Common myeloid progenitor, CD34-positive (primary cell): ENCODE measurements at places on chromosomes 12 and 14.

- no peaks in the 10 kb centered on the region for H3K27me3 ChIP-seq
- no peaks in the 10 kb centered on the region for H3K4me1 ChIP-seq
- no peak overlapping the region for H3K4me3 ChIP-seq
- no peak for DNase-seq
- H3K27ac ChIP-seq = no peak overlapping the region
These were observed 12.0 kb downstream of the FUT8 start for GRCh38 chr14:65424531-65424930.

DNA sequence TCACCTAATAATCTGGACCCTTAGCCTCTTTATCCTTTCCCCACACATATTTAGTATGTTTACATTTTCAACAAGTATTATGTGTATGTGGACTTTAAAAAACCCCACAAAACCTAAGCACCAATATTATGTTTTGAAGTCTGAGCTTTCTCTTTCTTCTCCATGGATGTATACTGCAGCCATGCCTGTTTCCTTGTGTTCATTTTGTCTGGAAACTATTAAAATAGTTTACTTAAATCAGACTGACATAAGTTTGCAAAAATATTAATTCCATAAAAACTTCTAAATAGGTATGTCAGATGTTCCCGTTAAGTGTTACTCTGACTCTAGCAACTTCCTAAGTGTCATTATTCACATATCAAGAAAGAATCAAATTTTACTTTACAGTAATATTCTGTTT lies 2.9 kb downstream of the HIGD1C start:
- H3K4me1 ChIP-seq = no peaks in the 10 kb centered on the region
- DNase-seq = no peak
- no peaks in the 10 kb centered on the region for H3K36me3 ChIP-seq
- no peaks in the 10 kb centered on the region for H3K27me3 ChIP-seq

- H3K4me3 ChIP-seq = no peak overlapping the region
- no peak overlapping the region for H3K27ac ChIP-seq
- H3K36me3 ChIP-seq = no peaks in the 10 kb centered on the region
- H3K4me1 ChIP-seq = peaks cover 11% of the 10 kb centered on the region
These were observed 37.0 kb upstream of the MED13L start for GRCh38 chr12:116314477-116314876.

DNA sequence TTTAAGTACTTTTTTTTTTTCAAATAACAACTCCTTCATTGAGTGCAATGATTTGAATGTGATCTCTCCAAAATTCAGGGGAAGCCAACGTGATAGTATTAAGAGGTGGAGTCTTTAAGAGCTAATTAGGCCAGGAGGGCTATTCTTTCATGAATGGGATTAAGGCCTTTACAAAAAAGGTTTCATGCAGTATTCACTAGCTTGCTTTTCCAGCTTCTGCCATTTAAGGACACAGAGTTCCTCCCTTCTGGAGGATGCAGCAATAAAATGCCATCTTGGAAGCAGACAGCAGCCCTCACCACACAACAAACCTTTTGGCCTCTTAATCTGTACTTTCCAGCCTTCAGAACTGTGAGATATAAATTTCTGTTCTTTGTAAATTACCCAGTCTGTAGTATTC lies 586.8 kb upstream of the LMO3 start:
- H3K27me3 ChIP-seq = no peaks in the 10 kb centered on the region
- H3K4me1 ChIP-seq = no peaks in the 10 kb centered on the region
- no peaks in the 10 kb centered on the region for H3K36me3 ChIP-seq

DNA sequence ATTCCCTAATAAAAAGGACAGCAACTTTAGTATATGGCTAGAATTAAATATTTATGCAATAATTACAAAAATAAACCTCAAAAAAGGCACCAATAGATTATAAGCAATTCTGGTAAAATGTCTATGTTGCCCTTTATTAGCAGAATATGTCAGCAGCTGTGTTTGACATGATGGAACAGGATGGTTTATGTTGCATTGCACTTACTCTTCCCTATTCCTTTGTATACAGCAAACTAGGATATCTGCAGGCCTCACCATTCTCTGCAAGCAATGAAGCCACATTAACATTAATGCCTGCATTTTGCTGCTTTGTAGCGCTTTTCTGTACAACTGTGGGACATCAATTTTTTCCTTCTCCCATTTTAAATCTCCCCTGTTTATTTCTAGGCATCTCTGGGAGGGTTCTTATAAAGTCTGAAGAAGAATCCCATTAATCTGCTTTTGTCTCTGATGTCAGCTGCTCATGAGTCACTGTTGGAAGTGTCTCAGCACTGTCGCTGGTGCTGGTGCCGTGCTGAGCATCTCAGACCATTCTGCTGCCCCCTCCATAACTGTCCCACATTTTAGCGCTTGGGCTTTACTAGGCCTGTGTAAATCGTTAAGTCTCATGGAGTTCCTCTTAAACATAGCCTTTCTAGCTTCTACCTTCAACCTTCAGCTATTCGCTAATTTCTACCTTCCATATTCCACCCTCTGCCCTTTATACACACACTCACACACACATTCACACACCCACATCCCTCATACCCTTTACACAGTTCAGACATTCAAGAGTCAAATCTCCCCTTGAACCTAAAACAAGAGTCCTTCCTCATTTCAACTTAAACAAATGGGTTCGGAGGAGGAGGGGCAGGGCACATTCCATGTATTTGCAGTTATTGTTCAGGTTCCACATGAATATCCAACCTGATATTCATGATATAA lies 64.4 kb upstream of the TRHDE start:
- no peaks in the 10 kb centered on the region for H3K4me1 ChIP-seq
- no peak overlapping the region for H3K27ac ChIP-seq
- H3K27me3 ChIP-seq = no peaks in the 10 kb centered on the region
- no peaks in the 10 kb centered on the region for H3K36me3 ChIP-seq

DNA sequence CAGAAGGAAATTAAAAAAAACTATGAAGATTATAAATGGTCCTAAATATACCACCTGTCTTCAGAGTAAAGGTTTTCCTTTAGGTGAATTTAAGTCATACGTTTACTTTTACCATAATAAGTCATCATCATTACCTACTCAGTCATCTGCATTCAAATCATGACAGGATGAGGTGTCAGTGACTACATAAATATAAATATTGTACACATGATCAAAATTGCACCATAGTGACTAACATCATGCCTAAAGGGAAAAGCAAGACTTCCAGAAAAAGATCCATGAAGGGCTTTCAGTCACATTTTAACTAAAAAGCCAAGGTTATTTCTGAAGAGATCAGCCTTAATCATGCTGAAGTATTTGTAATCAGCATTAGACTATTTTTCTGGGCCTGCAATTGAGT lies 759.9 kb upstream of the FLRT2 start:
- H3K27ac ChIP-seq = no peak overlapping the region
- DNase-seq = no peak
- H3K4me3 ChIP-seq = no peak overlapping the region

- no peaks in the 10 kb centered on the region for H3K36me3 ChIP-seq
- no peak overlapping the region for H3K4me3 ChIP-seq
- no peak overlapping the region for H3K27ac ChIP-seq
- no peaks in the 10 kb centered on the region for H3K27me3 ChIP-seq
- DNase-seq = peak; percentile 52
- H3K4me1 ChIP-seq = peaks cover 30% of the 10 kb centered on the region
These were observed 117.6 kb downstream of the SLC25A47 start for GRCh38 chr14:100440758-100441203.

- H3K27ac ChIP-seq = no peak overlapping the region
- peaks cover 22% of the 10 kb centered on the region for H3K27me3 ChIP-seq
- H3K4me1 ChIP-seq = no peaks in the 10 kb centered on the region
- no peaks in the 10 kb centered on the region for H3K36me3 ChIP-seq
- DNase-seq = no peak
These were observed 6.5 kb downstream of the CYP46A1 start for GRCh38 chr14:99690636-99691035.

DNA sequence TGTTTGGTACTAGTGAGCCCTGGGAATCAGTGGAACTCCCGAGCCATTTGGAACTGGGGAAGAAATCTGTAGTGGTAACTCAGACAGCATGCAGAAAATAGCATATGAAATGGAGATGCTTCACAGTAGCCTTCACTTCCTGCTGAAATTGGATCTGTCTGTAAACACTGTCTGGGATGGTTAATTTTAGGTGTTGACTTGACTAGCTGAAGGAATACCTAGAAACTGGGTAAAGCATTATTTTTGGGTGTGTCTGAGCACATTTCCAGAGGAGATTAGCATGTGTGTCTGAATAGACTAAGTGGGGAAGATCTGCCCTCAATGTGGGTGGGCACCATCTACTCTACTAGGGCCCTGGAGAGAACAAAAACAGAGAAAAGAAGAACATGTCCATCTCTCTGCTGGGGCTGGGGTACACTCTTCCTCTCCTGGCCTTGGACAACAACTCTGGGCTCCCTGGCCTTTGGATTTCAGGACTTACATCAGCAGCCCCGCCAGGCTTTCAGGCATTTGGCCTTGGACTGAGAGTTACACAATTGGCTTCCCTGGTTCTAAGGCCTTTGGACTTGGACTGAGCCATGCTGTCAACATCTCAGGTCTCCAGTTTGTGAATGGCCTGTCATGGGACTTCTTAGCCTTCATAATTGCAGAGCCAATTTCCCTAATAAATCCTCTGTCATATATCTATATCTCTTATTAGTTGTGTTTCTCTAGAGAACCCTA lies 14.0 kb upstream of the CRADD start:
- H3K4me3 ChIP-seq = no peak overlapping the region
- H3K27ac ChIP-seq = no peak overlapping the region

GRCh38 chr14:32212833-32213232 lies 9.8 kb upstream of the RNU6-8 start:
- H3K27me3 ChIP-seq = no peaks in the 10 kb centered on the region
- DNase-seq = no peak
- no peak overlapping the region for H3K27ac ChIP-seq
- H3K36me3 ChIP-seq = no peaks in the 10 kb centered on the region
- no peaks in the 10 kb centered on the region for H3K4me1 ChIP-seq

- no peak overlapping the region for H3K4me3 ChIP-seq
- no peak for DNase-seq
- H3K27me3 ChIP-seq = no peaks in the 10 kb centered on the region
- H3K4me1 ChIP-seq = no peaks in the 10 kb centered on the region
- H3K36me3 ChIP-seq = no peaks in the 10 kb centered on the region
These were observed 30.8 kb upstream of the BCL2L14 start for GRCh38 chr12:12039897-12040296.

DNA sequence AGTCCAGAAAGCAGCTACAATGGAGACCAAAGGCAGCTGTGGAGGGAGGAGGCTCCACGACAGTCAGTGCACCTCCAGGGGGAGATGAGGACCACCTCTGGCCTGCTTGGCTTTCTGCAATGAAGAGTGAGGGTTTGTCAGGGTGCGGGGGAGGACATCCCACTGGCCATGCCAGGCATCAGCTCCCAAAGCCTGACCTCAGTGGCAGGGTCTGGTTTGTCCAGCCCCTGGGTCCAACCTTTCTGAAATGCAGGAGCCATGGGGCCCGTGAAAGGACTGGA lies 35.2 kb downstream of the SLC6A12 start:
- peaks cover 38% of the 10 kb centered on the region for H3K4me1 ChIP-seq
- no peaks in the 10 kb centered on the region for H3K27me3 ChIP-seq
- H3K36me3 ChIP-seq = no peaks in the 10 kb centered on the region
- H3K27ac ChIP-seq = no peak overlapping the region
- no peak overlapping the region for H3K4me3 ChIP-seq

- DNase-seq = no peak
- H3K27ac ChIP-seq = no peak overlapping the region
- no peaks in the 10 kb centered on the region for H3K4me1 ChIP-seq
These were observed 87.6 kb upstream of the STRN3 start for GRCh38 chr14:31113794-31114193.

- no peak overlapping the region for H3K27ac ChIP-seq
- peaks cover 33% of the 10 kb centered on the region for H3K27me3 ChIP-seq
- peaks cover 2% of the 10 kb centered on the region for H3K4me1 ChIP-seq
- no peak for DNase-seq
These were observed 28.0 kb downstream of the PTPRB start for GRCh38 chr12:70609203-70609602.

DNA sequence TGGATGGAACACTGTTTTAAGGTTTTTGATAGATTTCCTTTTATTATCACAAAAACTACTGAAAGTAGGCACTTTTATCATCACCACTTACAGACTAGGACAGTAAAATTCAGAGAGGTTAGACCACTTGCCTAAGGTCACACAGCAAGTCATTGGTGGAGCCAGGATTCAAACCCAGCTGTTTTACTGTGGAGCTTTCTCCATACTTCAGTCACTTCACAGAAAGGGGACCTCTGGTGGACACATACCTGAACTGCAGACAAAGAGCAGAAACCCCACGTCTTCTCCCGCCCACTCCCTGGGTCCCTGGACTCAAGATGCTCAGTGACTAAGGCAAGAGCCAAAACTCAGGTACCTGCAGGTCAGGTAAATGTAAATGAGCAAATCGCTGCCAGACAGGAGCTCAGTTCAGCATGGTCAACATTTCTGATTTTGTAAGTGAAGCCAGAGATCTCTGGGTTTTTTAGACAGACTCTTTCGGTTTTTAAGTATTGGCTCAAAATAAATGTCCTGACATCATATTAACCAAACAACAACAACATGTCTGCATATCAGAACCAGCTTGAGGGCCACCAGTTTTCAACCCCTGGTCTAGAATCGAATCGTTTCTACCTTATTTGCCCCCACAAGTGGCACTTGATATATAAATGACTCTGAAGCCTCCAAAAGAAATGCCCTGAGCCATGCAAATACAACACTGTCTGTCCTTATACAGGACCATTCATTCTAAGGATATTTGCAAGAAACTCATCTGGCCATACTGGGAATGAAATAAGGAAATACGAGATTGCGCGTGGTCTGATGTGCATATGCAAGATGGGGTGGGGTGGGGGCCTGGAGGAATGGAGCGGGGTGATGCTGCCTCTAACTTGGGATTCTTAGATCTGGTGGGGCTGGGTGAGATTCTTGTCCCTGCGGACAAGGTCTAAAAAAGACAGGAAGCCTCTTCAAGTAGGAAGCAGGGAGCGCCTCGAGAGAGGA lies 110.9 kb downstream of the KSR2 start:
- H3K4me1 ChIP-seq = no peaks in the 10 kb centered on the region
- H3K27me3 ChIP-seq = no peaks in the 10 kb centered on the region
- no peak overlapping the region for H3K4me3 ChIP-seq
- H3K36me3 ChIP-seq = no peaks in the 10 kb centered on the region
- DNase-seq = peak; percentile 67
